ENCODE measurements at places on chromosomes 2 and 18. TPM values are rescaled to one million over a fixed set of nuclear protein-coding genes. Genes with fewer than 3 reads are reported as not detected.

DNA sequence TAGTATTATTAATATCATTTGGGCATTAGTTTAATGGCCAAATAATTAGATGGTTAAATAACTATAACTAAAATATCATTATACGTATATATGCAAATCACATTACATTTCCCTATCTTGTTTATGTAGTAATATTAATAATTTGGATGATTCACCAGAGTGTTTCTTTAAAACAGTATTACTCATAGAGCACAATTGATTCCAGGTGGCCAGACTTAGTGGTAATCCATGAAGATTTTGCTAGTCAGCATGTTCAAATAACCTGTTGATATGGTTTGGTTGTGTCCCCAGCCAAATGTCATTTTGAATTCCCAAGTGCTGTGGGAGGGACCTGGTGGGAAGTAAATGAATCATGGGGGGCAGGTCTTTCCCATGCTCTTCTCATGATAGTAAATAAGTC is 782.3 kb downstream of the LRP1B start:
- H3K36me3 ChIP-seq = no peaks in the 10 kb centered on the region
- H3K27me3 ChIP-seq = no peaks in the 10 kb centered on the region
- no peak overlapping the region for H3K27ac ChIP-seq
- no peak overlapping the region for H3K4me3 ChIP-seq
- DNase-seq = peak; percentile 32

DNA sequence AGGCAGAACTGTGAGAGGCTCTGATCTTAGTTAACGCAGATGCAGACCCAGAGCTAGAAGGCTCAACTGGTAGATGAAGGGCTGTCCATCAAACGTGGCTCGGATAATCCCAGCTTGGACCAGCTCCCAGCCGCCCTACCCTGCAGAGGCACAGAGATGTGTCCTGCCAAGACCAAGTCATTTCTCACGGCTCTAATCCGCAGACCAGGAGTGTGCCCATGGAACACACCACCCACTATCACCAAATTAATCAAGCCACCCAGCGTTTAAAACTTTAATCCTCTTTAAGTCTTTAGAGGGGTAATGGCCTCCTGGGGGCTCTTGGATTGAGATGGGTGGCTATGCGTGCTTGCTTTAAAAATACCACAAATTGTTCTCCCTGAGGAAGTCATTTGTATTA is 17.5 kb downstream of the LYPD1 start:
- peaks cover under 1% of the 10 kb centered on the region for H3K36me3 ChIP-seq
- no peaks in the 10 kb centered on the region for H3K27me3 ChIP-seq
- peaks cover 15% of the 10 kb centered on the region for H3K4me1 ChIP-seq
- DNase-seq = no peak
- H3K4me3 ChIP-seq = no peak overlapping the region

DNA sequence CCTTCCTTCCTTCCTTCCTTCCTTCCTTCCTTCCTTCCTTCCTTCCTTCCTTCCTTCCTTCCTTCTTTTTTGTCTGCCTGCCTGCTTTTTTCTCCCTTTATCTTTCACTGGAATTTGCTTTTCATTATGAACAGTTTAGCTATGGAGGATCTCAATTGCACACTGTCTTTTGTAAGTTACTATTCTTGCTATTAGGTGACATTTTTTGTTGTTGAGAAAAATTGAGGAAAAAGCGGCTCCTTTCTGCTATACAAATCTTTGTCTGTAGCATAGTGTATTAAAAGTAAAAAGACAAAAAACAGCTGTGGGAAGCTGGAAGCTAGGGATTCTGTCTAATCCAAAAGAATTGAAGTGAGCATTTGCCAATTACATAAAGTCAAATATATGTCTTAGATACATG is 448.7 kb downstream of the DCDC2C start:
- no peaks in the 10 kb centered on the region for H3K36me3 ChIP-seq
- H3K4me3 ChIP-seq = no peak overlapping the region
- no peaks in the 10 kb centered on the region for H3K4me1 ChIP-seq
- no peaks in the 10 kb centered on the region for H3K27me3 ChIP-seq

- no peak for DNase-seq
- no peak overlapping the region for H3K27ac ChIP-seq
- H3K27me3 ChIP-seq = no peaks in the 10 kb centered on the region
- H3K4me3 ChIP-seq = no peak overlapping the region
- H3K36me3 ChIP-seq = no peaks in the 10 kb centered on the region
- H3K4me1 ChIP-seq = peaks cover under 1% of the 10 kb centered on the region
Measured at GRCh38 chr2:85852152-85852840, 36.5 kb downstream of the ST3GAL5 start.

GRCh38 chr2:68372485-68372884 is 7.4 kb downstream of the PLEK start:
- H3K27ac ChIP-seq = no peak overlapping the region
- DNase-seq = no peak
- peaks cover 3% of the 10 kb centered on the region for H3K27me3 ChIP-seq
- H3K36me3 ChIP-seq = no peaks in the 10 kb centered on the region
- peaks cover 11% of the 10 kb centered on the region for H3K4me1 ChIP-seq

DNA sequence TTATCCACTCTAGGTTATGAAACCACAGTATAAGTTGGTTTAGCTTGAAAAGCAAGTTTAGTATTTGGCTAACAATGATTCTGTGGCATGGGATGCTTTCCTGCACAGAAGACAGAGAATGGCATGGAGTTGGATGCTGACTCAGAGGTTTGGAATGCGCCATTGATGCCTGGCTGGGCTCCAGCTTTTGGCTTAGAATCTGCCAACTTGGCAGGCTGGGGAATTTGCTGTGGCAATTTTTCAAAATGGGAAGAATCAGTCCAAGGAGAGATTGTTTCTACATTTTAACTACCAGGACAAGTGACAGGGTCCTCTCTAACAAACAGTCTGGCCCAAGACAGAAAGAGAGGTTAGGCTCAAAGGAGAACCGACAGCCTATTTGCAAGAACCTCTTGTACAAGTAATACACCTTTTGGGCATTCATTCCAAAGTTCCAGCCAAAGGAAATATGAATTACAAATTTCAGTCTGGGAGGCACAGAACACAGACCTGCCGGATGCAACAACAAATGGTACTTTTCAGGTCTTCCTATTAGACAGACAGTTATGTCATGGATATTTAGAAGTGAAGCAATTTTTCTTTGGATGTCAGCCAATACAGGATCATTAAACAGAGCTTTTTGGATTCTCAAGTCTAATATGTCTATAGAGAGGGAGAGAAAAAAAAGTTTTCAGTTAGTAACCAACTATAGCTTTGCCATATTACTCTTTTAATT is 1027.7 kb downstream of the TMEM182 start:
- no peaks in the 10 kb centered on the region for H3K36me3 ChIP-seq
- no peak overlapping the region for H3K4me3 ChIP-seq

DNA sequence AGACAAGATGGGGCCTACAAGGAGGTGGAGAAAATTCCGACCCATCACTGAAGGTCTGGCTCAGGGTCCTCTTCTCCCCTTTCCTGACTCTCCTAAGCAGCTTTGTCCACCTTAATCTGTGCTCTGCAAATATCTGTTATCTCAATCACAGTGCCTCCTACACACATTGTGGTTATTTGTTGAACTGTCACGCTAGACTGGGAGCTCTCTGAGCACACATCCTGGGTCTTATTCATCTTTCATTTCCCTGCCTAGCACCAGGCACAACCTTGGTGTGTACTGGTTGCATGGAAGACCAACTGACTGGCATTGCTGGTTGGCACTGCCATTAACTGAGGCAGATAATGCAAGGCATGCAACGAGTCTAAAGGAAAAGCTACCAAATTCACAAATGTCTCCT is 122.9 kb upstream of the ST6GAL2 start:
- no peak for DNase-seq
- no peaks in the 10 kb centered on the region for H3K4me1 ChIP-seq
- H3K27me3 ChIP-seq = no peaks in the 10 kb centered on the region
- no peaks in the 10 kb centered on the region for H3K36me3 ChIP-seq
- H3K27ac ChIP-seq = no peak overlapping the region
- H3K4me3 ChIP-seq = no peak overlapping the region

DNA sequence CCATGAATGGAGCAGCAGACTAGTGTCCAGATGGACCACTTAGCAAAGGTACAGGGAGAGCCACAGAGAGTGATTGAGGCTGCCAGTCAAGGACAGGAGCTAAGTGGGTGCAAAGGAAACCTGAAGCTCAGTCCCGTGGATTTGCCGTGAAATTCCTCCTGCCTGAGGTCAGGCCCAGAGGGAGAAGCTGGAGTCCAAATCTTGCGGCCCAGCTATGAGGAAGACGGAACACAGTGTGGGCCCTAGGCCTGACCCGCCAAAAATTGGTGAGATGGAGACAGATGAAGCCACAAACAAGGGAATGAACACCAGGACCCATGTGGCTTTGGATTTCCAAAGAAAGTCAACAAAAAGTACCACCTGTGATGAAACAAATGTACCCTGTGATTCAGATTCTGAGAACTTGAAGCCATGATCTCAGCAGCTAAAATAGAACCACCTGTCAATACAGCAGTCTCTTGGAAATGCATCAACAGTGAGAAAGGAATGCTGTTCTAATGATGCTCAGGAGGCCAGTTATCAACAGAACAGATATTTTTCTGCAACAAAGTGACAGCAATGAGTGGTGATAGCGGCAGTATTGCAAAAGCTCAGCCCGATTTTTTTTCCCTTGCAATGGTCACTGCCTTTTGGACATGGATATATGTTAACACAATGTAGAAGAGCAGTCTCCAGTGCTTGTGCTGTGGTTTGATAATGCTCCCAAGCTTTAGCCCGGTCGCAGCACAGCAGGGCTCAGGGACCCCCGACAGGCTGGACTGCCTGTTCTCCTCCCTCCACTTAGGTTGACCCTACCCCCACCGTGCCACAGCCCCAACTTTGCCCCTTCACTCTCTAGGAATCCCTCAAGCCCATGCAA is 10.7 kb downstream of the COL6A3 start:
- peak overlapping the region; percentile 32 for H3K27ac ChIP-seq
- no peak overlapping the region for H3K4me3 ChIP-seq
- H3K4me1 ChIP-seq = no peaks in the 10 kb centered on the region
- DNase-seq = peak; percentile 71

DNA sequence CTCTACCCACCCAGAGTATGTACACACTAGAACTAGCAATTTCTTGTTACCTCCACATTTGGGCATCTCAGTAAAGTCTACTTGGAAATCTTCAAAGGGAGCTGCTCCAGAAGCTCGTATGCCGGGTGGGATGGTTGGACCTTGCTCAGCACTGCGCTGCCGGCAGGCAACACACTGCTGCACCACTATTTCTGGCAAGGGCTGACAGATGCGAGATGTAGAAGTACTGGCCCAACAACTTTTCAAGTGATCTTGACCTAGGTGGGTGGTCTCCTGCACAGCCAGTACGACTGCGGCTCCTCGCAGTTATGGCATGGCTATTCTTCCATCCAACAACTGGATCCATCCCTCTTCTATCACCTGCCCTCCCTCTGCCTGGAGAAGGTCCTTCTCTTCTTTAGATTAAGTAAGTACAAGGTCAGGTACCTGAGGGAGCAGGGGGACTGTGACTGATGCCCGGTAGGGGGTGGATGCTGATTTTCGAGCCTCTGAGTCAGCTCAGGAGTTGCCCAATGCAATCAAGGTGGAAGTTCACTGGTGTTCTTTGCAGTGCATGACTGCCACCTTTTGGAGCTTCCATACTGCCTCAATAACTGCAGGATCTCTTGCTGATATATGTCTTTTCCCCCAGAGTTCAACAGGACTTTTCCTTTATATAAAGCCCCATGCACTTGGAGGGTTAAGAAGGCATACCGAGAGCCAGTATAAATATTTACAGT is 100.4 kb upstream of the SLC1A4 start:
- no peaks in the 10 kb centered on the region for H3K4me1 ChIP-seq
- peak; percentile 49 for DNase-seq
- H3K4me3 ChIP-seq = no peak overlapping the region
- no peaks in the 10 kb centered on the region for H3K27me3 ChIP-seq

DNA sequence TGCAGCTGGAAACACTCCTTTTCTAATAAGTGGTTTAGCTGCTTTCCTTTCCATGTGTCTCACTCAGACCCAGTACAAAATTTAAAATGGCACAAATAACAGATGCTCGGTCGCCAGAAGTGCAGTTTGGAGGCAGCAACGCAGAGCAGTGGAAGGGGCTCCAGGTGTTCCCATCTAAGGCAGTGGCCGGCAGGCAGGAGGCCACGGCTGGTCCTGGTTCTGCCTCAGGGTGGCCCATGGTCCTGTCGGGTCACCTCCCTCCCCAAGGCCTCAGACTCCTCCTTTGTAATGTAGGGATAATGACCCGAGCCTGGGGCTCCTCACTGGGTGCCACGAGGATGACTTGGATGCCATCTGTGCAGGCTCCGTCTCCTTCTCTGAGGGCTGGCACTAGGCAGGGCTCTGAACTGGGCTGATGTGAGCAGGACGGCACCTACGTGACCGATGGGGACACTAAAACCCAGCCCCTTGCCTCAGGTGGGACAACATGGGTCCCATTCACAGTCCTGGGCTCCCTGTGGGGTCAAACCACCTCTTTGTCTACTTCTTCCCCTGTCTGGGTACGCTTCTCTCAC is 80.9 kb upstream of the SLC66A3 start:
- H3K4me3 ChIP-seq = no peak overlapping the region
- no peaks in the 10 kb centered on the region for H3K4me1 ChIP-seq
- H3K27me3 ChIP-seq = no peaks in the 10 kb centered on the region
- H3K27ac ChIP-seq = no peak overlapping the region
- DNase-seq = no peak

- no peak overlapping the region for H3K27ac ChIP-seq
- no peak overlapping the region for H3K4me3 ChIP-seq
- DNase-seq = no peak
- H3K27me3 ChIP-seq = no peaks in the 10 kb centered on the region
Measured at GRCh38 chr2:121664713-121665112, 15.5 kb upstream of the CLASP1 start.

- no peaks in the 10 kb centered on the region for H3K27me3 ChIP-seq
- no peak overlapping the region for H3K27ac ChIP-seq
- no peak for DNase-seq
- no peak overlapping the region for H3K4me3 ChIP-seq
- H3K36me3 ChIP-seq = no peaks in the 10 kb centered on the region
Measured at GRCh38 chr2:69584127-69584889, 59.2 kb downstream of the AAK1 start.

- no peaks in the 10 kb centered on the region for H3K4me1 ChIP-seq
- H3K27ac ChIP-seq = no peak overlapping the region
- no peak for DNase-seq
- H3K36me3 ChIP-seq = no peaks in the 10 kb centered on the region
- no peaks in the 10 kb centered on the region for H3K27me3 ChIP-seq
- no peak overlapping the region for H3K4me3 ChIP-seq
Measured at GRCh38 chr2:23587341-23587880, 202.4 kb downstream of the KLHL29 start.

DNA sequence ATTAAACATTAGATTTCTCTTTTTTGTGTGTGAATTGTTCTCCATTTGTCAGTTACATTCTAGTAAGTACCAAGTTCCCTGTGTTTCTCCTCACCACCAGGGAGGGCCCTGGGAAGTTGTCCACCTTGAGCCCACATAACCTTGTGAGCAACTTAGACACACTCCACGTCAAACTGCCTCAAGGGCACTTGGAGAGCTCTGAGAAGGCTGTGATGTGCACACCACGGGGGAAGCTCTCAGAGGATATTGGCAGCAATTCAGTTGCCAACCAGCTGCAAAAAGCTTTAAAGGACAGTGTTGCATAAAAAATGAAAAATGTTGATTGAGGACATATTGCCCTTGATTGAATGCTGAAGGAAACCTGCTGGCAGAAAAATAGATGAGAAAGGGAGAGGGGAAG is 743.6 kb downstream of the RNF144A start:
- H3K4me1 ChIP-seq = no peaks in the 10 kb centered on the region
- no peaks in the 10 kb centered on the region for H3K27me3 ChIP-seq
- no peak for DNase-seq
- no peaks in the 10 kb centered on the region for H3K36me3 ChIP-seq
- H3K27ac ChIP-seq = no peak overlapping the region
- H3K4me3 ChIP-seq = no peak overlapping the region

Gene OTX1
- not detected for total RNA-seq

Gene PHOSPHO2
- 3.0 TPM for total RNA-seq

Gene MBP
- total RNA-seq = 10.8 TPM

Gene MAPK4
- total RNA-seq = not detected

Gene ALK
- 0.16 TPM for total RNA-seq

Data from astrocyte (in vitro differentiated cells and primary cell).